Thoracic aorta (tissue), 2 donors: ENCODE measurements at places on chromosomes 2 and 18.

DNA sequence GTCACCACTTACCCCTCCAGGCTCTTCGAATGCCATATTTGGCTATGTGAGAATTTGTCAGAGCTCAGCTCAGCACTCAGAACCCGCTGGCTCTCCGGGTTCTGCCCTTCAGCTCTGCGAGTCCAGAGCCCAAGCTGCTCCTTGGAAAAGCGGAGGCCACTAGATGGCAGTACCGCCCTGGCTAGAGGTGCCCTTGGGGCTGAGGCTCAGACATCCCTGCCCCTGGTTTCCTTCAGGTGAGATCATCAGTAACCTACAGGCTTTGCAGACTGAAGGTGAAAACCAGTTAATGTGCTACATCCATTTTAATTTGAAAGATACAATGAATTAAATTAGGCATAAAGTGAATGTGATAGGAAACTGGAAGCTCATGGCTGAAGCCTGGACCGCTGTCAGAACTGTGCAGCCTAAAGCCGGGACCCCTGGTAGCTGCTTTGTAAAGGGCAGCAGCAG, 285.6 kb downstream of the AGAP1 start:
- DNase-seq: no peak

DNA sequence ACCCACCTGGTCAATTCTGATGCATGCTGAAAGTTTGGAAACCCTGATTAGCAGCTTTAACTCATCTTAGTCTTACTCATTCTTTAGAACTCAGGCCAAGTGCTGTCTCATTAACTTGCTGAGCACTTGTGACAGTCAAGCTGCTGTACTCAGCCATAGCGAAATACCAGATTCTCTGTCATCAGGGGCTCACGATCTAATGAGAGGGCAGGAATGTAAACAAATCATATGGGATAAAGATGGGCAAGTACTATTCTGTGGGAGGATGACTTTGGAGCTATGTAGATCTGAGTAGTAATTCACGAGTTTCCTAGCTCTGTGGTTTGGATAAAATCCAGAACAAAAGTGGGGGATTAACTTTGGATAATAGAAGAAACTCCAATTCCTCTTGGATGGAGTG, 376.6 kb downstream of the HRH4 start:
- no peak for DNase-seq

GRCh38 chr2:176492583-176492982, 223.3 kb downstream of the MTX2 start:
- no peak for DNase-seq

- no peak for DNase-seq
Measured at GRCh38 chr2:205212357-205212756, 469.9 kb upstream of the NRP2 start.

DNA sequence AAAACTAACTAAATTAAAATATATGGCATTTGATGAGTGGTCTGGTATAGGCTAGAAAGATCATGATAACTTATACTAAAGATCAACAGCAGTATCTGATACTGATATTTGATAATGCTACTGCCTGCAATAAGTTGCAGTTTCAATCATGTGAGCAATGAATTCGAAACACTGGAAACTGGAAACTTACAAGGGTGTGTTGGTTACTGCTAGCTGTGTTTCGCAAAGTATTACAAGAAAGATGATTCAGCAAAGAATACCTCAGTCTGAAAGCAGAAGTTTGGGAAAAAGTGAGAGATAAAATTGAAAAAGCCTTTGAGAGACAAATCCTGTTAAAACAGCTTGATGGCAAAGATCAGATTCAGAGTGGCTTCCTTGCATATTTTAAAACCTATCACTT, 294.5 kb downstream of the CCDC178 start:
- no peak for DNase-seq

GRCh38 chr2:25642298-25642697, 31.1 kb downstream of the DTNB start:
- no peak for DNase-seq

DNA sequence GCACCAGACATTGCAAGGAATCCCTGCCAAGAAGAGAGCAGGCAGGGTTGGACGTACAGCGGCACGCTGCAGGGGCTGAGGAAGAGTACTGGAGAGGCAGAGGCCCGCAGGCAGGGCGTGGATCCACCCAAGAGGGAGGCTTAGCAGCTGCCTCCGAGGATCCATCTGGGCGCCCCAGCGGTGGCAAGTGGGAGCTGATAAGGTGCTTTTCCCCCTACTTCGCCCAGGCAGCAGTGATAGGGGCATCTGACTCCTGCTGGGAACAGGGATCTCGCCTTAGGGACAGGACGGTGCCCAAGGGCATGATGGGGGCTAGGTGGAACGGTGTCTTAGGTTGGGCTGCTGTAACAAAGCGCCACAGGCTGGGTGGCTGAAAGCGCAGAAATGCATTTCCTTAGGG, 67.4 kb upstream of the HS6ST1 start:
- DNase-seq: no peak

GRCh38 chr2:26542194-26542455, 64.2 kb upstream of the OTOF start:
- DNase-seq: no peak

GRCh38 chr2:78601113-78601512, 424.4 kb upstream of the REG3G start:
- no peak for DNase-seq

GRCh38 chr2:42328148-42328833, 32.7 kb downstream of the COX7A2L start:
- no peak for DNase-seq

DNA sequence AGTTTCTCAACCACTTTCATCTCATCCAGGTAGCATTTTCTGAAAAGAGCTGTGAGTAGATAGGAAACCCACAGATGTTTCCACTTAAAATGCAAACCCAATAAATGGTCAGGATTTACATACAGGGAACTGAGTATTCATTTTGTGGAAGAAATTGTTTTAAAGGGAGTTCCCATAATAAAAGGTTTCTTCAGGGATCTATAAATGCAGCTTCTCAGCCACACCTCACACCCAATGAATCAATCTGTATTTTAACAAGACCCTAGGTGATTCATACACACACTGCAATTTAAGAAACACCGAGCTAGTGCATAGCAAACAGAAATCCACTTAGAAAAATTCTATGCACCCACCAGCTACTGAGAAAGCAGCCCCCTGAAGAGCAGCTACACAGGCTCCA, 140.1 kb upstream of the ACAA2 start:
- DNase-seq: no peak

GRCh38 chr2:237170020-237170419, 84.3 kb downstream of the COPS8 start:
- no peak for DNase-seq

DNA sequence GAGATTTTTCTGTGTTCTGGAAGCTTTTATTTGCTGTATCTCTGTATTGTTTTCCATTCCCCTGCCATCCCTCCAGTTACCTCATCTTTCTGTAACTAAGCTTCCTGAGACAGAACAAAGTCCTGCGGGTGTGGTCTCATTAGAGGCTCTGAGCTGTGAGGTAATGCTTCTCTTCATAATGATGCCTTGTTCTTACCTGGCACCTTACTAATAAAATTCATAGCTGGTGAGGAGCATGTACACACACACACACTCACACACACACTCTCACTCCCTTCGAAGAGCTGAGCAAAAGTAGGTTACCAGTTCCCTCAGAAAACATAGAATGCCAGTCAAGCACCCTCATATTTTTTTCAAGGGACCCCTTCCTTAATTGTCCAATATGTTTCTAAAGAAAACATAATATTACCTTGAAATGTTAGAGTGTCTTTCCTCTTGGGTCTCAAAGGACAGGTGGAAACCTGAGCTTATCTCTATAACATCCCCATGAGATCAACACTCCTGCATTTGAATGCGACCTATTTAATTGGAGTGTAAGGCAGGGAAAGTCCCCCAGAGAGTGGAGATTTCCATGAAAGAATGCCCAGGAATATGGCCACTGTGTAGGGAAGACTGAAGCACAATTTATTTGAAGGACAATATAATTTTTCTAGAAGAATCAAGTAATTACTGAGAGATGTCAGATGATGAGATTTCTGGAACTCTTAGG, 161.6 kb upstream of the NCK2 start:
- DNase-seq: no peak

DNA sequence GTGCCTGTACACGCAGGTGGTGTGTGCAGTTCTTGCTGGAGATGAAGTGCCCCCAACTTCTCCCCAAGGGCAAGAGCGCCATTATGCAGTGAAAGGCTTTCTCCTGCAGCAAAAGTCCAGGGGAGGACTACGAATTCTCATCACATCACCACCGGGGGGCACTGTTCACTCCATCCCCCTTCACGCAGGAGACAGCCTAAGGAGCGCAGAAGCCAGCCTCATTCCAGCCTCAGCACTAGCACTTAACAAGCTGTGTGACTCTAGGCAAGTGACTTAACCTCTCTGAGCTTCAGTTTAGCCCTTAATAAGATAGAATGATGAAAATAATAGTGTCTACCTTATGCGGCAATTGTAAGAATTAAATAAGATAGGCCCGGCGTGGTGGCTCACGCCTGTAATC, 32.3 kb downstream of the DNMT3A start:
- no peak for DNase-seq

DNA sequence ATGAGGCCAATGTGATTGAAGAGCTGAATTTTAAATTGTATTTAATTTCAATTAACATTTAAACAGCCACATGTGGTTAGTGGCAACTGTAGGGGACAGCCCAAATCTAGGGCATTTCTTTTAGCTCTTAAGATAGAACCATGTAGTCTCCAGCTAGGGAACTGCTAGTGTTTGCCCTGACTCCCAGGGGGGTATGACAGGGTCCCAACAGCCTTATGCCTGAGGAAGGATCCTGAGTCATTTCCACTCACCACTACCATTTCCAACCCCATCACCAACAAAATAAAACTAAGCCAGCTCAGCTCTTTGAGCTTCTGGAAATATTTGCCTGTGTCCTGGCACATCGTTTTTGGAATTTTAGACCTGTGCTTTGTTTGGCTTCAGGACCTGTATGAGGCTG, 13.7 kb upstream of the GMCL1 start:
- DNase-seq: no peak

DNA sequence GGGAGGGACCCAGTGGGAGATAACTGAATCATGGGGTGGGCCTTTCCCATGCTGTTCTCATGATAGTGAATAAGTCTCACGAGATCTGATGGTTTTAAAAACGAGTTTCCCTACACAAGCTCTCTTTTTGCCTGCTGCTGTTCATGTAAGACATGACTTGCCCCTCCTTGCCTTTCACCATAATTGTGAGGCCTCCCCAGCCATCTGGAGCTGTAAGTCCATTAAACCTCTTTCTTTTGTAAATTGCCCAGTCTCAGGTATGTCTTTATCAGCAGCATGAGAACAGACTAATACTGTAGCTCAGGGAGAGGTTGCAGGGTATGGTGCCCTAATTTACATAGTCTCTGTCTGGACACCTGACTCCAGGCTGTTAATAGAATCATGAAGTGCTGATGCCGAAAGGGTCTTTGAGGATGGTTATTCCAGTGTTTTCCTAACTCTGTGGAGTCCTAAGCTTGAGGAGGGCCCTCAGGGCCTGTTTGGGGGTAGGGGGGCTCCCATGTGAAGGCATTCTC, 343.2 kb downstream of the ALK start:
- no peak for DNase-seq

DNA sequence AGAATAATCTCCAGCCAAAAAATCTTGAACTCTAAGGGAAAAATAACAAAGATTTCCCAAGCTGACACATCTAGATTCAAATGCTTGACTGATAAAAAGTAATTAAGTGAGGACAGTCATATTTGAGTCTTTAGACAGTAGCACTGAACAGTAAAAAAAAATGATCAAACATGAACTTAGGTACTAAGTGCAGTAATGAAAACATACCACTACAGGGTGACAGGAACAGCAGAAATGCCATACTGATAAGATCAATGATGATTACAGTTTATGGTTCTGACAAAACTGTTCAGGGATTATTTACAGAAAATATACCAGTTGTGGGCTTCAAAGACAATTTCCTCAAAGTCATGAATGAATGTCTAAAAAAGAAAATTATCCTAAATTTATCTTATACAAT, 80.3 kb downstream of the OSBPL1A start:
- no peak for DNase-seq

GRCh38 chr2:151071382-151071781, 190.3 kb downstream of the RBM43 start:
- no peak for DNase-seq

GRCh38 chr2:69589973-69590652, 53.4 kb downstream of the AAK1 start:
- no peak for DNase-seq

DNA sequence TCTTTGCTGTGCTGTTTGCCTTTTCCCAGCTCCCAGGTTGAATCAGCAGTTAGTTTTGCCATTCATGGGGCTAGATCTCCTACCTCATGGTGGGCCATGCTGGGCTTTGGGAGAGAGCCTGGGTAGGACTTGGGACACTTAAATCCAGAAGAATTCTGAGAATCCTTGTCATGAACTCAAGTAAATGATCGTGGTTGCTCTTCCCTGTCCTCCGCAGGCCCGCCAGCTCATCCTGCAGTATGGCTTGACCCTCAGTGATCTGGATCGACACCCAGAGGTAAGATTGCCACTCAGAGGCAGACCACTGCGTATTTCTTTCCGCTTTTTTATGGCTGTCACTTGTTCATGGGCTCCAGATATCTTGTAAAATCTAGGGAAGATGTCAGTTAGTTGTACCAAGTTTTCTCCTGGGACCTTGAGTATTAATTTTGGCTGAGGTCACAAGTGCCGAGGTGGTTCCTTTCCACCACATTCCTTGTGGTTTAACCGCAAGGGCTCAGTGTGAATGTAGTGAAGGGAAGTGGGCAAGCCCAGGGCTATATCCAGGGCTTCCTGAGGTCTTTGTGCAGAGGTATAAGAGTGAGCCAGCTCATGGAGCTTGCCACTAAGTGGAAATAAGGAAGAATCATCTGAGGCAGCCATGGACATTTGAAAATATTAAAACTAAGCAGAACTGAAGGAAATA, 37.7 kb downstream of the RPIA start:
- no peak for DNase-seq

DNA sequence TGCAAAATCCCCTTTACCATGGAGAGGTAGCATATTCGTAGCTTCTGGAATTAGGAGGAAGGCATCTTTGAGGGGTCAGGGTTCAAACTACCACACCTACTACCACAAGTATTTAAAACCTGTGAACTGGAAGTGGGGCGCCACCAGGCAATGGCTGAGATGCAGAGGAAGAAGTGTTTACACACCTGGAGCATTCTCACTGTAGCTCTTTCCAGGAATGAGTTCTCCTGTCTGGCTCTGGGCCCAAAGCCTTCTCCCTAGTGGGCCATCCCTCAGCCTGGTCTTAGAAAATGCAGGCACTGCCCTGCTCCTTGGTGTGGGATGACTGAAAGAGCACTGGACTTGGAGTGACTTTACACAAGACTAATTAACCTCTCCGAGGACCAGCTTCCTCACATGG, 30.7 kb upstream of the FOXI3 start:
- no peak for DNase-seq

GRCh38 chr2:137607722-137608318, 356.5 kb upstream of the HNMT start:
- DNase-seq: no peak
